ENCODE measurements at places on chromosomes 16 and 17.

GRCh38 chr17:73067075-73067474 lies 25.4 kb downstream of the SLC39A11 start:
- no peak for ATAC-seq

- peak; percentile 27 for ATAC-seq
These were observed 830 bp downstream of the SPHK1 start for GRCh38 chr17:76384987-76385891.

DNA sequence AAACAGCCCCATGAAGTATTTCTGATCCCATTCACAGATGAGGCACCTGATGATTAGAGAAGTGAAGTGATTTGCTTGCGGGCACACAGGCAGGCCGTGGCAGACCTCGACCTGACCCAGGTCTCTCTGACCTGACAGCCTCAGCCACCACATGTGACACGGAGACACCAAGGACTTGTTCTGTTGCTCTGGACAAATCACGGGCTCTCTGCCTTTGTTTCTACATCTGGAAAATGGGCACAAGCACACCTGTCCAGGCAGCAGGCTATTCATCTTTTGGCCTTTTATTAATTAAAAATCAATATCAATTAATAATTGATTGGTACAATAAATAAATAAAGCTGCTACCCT lies 3.4 kb downstream of the MAP3K14 start:
- no peak for ATAC-seq

- no peak for ATAC-seq
These were observed 22.3 kb downstream of the PGS1 start for GRCh38 chr17:78400581-78401240.

DNA sequence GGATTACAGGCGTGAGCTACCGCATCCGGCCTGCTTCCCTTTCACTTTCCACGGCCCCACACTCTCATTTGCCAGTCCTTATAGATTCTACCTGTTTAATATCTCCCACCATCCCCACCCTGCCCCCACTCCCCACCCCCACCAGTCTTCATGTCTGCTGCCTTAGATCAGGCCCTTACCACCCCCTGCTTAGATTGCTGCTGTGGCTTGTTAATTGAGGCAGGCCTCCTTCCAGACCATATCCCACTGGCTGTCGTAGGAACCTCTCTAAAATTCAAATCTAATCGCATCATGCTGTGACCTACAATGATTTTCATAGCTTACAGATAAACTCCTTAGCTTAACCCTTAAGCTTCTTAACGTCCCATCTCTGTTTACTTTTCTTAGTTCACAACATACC lies 4.9 kb downstream of the IQCK start:
- no peak for ATAC-seq

GRCh38 chr16:82694239-82694874 lies 67.6 kb downstream of the CDH13 start:
- ATAC-seq = peak; percentile 69

- ATAC-seq = peak; percentile 62
These were observed 301.7 kb upstream of the PMFBP1 start for GRCh38 chr16:72473631-72474030.

DNA sequence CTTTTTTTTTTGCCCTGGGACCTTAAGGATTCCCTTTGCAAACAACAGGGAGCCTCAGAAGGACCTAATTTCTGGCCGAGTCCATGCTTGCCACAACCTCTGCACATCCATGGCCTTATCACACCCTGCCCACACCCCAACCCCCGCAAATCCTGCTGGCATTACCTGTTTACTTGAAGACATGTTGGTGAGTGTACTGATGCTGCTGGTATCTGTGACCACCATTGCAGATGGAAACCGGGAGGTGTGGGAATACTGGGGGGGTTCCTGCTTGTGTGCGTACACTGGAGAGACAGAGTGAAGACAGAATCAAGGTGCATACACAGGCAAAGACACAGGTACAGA lies 46.0 kb downstream of the HNF1B start:
- no peak for ATAC-seq

- no peak for ATAC-seq
These were observed 201.5 kb upstream of the CACNG5 start for GRCh38 chr17:66633317-66633965.

GRCh38 chr17:41571561-41572434 lies at the start of gene KRT9:
KRT9 (minus strand) TSS chr17:41572059; CDS start chr17:41571992, 67 bp downstream.
- no peak for ATAC-seq

DNA sequence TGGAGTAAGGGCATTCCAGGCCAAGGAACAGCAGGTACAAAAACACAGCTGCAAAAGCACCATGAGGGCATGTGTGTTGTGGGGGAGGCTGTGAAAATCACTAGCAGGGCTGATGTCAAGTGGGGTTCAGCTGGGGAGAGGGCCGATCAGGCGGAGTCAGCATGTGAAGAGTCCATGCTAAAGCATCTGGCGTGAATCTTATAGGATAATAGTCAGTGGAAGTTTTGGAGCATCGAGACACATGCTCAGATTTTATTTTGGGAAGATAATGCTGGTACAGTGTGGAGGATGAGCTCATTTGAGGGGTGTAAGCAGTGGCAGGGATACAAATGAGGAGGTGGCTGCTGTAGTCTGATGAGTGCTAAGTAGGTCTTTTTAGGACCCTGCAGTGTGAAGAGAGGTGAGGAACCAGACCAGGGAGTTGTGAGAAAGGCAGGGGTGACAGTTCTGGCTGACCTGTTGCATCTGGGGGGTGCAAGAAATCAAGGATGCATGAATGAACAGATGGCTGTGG lies 30.3 kb downstream of the MMD start:
- ATAC-seq = no peak

DNA sequence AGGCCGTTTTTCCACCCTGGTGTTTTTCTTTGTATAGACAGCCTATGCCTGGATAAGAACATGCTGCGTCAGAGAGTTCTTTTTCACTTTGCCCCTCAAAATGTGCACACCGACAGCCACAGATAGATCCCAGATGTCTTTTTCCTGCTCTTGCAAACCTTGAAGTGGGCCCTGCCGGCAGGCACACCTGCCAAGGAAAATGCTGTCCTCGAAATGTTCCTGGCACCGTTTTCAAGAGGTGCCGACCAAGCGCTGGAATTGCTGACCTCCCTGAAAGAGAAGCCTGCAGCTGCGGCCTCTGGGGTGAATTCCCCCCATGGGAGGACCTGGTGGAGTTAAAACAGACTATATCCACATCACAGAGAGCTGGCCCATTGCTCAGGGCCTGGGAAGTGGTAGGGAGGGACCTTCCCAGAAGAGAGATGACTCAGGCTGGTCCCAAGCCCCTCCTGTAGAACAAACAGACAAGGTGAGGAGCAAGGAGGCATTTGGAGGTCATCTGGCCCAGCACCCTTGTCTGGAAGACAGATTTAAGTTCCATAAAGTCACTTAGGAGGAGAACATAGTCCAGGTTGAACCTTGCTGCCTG lies 668.1 kb downstream of the MAF start:
- no peak for ATAC-seq

GRCh38 chr16:56960681-56961281 lies 969 bp upstream of the CETP start:
- ATAC-seq = no peak

GRCh38 chr16:14193316-14193871 lies 122.3 kb downstream of the MRTFB start:
- no peak for ATAC-seq

DNA sequence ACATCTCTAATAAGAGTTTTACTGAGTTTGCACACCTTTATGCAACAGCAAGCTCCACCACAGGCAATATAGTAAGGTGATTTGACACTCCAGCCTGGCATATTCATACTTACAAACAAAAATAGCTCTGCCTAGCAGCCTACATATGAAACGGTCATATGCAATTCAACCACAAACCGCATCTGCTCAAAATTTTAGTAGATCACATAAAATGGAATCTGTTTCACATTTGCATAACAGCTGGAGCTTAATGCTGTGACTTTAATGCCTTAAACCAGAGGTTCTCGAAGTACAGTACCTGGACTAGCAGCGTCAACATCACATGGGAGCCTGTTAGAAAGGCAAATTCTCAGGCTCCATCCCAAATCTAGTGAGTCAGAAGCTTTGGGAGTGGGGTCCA lies 578.4 kb downstream of the CDH11 start:
- no peak for ATAC-seq

GRCh38 chr16:86390335-86390734 lies 120.0 kb upstream of the FOXF1 start:
- no peak for ATAC-seq

DNA sequence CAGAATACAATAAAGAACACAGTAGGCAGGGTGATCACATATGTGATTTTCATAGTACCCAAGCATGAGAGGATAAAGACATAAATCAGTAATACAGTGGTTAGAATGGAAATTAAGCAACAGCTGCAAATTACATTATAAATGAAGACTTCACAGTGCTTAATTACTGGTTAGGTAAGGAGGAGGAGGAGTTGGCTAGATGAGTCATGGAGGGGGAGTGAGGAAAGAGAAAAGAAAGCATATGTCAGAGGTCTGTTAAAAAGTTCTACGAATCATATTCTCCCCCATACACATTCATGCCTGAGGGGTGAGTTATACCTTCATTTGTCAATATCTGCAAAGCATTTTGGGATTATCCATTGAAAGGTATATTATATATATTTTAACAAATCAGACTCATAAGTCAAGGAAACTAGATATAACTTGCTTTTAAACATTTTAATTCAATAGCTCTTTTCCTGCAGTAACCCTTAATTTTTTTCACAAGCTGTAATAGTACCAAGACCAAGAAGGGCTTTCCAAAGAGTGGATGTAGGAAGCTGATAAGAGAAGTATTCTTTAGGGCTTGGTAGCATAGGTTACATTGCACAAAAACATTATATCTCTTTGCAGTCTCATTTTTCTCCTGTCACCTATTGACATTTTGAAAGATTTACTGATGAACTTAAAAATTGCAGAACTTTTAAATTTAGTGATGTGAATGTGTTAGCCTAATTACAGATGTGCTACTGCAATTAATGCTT lies 99.3 kb downstream of the STXBP4 start:
- no peak for ATAC-seq

Data from SK-N-SH treated with all-trans-retinoic acid at 6 μM for 48 hours (cell line).